ENCODE measurements at places on chromosomes 6 and 20.
A peak's percentile ranks its signal among the peaks of the same experiment; 100 is the strongest.

GRCh38 chr20:21862259-21862946 lies 156.9 kb downstream of the PAX1 start:
- no peak for DNase-seq
- H3K27me3 ChIP-seq: no peaks in the 10 kb centered on the region
- no peak overlapping the region for H3K4me3 ChIP-seq
- no peak overlapping the region for H3K27ac ChIP-seq
- no peaks in the 10 kb centered on the region for H3K4me1 ChIP-seq

- no peak for DNase-seq
- H3K27me3 ChIP-seq: no peaks in the 10 kb centered on the region
- H3K27ac ChIP-seq: no peak overlapping the region
- H3K4me1 ChIP-seq: no peaks in the 10 kb centered on the region
Observed at GRCh38 chr6:166877349-166877748, 79.0 kb downstream of the RNASET2 start.

DNA sequence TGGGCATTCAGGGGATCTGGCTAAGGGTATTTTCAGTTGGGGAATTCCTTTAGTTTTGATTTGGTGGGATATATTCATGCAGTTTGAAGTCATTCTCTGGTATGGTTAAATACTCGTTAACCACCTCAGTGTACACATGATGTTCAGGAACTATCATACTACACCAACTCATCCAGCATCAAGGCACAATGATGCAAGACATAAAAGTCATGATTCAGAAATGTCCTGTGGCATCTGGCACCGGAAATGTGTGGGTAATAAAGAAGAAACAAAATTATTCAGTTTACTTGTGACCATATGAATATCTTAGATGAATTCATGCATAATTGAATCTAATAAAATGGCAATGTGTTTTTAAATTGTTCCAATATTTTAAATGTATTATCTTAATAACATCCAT lies 129.0 kb upstream of the BMP5 start:
- DNase-seq: no peak
- no peak overlapping the region for H3K4me3 ChIP-seq
- no peak overlapping the region for H3K27ac ChIP-seq

GRCh38 chr6:116105247-116105646 lies 4.6 kb downstream of the NT5DC1 start:
- no peak overlapping the region for H3K4me3 ChIP-seq
- no peak for DNase-seq
- no peaks in the 10 kb centered on the region for H3K27me3 ChIP-seq
- peaks cover 50% of the 10 kb centered on the region for H3K4me1 ChIP-seq

GRCh38 chr6:11584244-11584643 lies 46.7 kb downstream of the TMEM170B start:
- H3K4me1 ChIP-seq: peaks cover 6% of the 10 kb centered on the region
- H3K27ac ChIP-seq: no peak overlapping the region
- H3K27me3 ChIP-seq: no peaks in the 10 kb centered on the region
- no peak for DNase-seq
- H3K36me3 ChIP-seq: no peaks in the 10 kb centered on the region

DNA sequence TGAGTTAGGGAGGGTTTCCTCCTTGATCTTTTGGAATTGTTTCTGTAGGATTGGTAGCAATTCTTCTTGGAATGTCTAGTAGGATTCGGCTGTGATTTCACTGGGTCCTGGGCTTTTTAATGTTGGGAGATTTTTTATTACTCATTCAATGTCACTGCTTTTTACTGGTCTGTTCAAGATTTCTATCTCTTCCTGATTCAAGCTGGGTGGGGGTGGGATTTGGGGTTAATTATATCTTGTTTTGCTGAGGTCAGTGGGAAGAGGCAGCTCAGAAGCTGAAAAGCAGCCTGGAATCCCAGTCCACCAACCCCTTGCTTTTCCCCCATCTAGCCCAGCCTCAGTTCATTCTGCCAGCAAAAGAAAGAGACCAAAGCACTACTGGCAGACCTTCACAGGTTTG lies 39.6 kb downstream of the SUMO4 start:
- H3K27ac ChIP-seq: no peak overlapping the region
- peaks cover 7% of the 10 kb centered on the region for H3K4me1 ChIP-seq
- H3K36me3 ChIP-seq: no peaks in the 10 kb centered on the region
- H3K4me3 ChIP-seq: no peak overlapping the region
- DNase-seq: no peak

DNA sequence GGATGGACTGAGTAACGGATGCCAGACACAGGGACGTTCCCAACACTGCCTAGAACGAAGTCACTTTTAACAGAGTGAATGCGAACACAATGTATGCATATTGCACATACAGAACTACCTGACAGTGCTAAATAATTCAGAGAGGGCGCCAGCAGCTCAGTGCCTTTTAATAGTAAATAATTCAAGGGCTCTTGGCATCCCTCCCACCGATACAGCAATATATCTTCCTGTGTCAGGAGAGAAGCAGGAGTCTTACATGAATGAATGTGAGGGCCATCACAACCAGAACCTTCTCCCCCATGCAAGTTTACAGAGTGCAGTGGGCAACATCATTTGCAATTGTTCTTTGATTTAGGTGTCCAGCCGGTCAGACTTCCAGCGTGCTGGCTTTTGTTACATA lies 88.4 kb upstream of the KCNG1 start:
- no peaks in the 10 kb centered on the region for H3K36me3 ChIP-seq
- H3K27me3 ChIP-seq: peaks cover 50% of the 10 kb centered on the region
- DNase-seq: no peak
- H3K4me3 ChIP-seq: no peak overlapping the region
- no peaks in the 10 kb centered on the region for H3K4me1 ChIP-seq

GRCh38 chr20:37407019-37407566 lies 61.2 kb downstream of the SRC start:
- no peaks in the 10 kb centered on the region for H3K27me3 ChIP-seq
- H3K27ac ChIP-seq: no peak overlapping the region
- H3K36me3 ChIP-seq: peaks cover 15% of the 10 kb centered on the region
- peak overlapping the region; percentile 47 for H3K4me3 ChIP-seq
- peaks cover 23% of the 10 kb centered on the region for H3K4me1 ChIP-seq

GRCh38 chr6:87465051-87465450 lies 7.7 kb upstream of the SLC35A1 start:
- no peaks in the 10 kb centered on the region for H3K27me3 ChIP-seq
- H3K4me1 ChIP-seq: no peaks in the 10 kb centered on the region
- H3K27ac ChIP-seq: no peak overlapping the region
- no peak for DNase-seq
- H3K36me3 ChIP-seq: no peaks in the 10 kb centered on the region
- H3K4me3 ChIP-seq: no peak overlapping the region

- peaks cover 2% of the 10 kb centered on the region for H3K4me1 ChIP-seq
- H3K27me3 ChIP-seq: no peaks in the 10 kb centered on the region
- H3K27ac ChIP-seq: no peak overlapping the region
- H3K36me3 ChIP-seq: peaks cover 93% of the 10 kb centered on the region
- no peak for DNase-seq
Observed at GRCh38 chr20:35006531-35006971, 50.9 kb downstream of the MYH7B start.

- H3K27ac ChIP-seq: no peak overlapping the region
- H3K36me3 ChIP-seq: no peaks in the 10 kb centered on the region
- H3K27me3 ChIP-seq: no peaks in the 10 kb centered on the region
Observed at GRCh38 chr6:26350858-26351543, 14.0 kb upstream of the BTN3A2 start.

DNA sequence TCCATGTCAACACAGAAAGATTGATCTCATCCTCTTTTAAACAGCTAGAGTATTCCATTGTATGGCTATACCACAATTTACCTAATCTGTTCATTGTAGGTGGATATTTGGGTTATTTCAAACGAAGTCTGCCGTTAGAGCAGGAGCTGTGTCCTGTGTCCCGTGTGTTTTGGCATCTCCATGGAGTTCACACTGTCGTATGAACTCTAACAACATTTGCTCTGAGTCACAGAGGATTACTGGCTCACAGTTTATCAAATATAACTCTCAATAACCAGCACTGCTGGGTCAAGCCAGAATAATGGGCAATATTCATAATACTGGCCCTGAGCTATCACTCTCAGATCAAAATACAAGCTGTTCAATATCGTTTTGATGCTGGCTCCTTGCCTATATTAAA lies 16.4 kb downstream of the TRAM2 start:
- no peaks in the 10 kb centered on the region for H3K27me3 ChIP-seq
- H3K4me1 ChIP-seq: peaks cover 84% of the 10 kb centered on the region
- no peak overlapping the region for H3K4me3 ChIP-seq
- no peak overlapping the region for H3K27ac ChIP-seq

DNA sequence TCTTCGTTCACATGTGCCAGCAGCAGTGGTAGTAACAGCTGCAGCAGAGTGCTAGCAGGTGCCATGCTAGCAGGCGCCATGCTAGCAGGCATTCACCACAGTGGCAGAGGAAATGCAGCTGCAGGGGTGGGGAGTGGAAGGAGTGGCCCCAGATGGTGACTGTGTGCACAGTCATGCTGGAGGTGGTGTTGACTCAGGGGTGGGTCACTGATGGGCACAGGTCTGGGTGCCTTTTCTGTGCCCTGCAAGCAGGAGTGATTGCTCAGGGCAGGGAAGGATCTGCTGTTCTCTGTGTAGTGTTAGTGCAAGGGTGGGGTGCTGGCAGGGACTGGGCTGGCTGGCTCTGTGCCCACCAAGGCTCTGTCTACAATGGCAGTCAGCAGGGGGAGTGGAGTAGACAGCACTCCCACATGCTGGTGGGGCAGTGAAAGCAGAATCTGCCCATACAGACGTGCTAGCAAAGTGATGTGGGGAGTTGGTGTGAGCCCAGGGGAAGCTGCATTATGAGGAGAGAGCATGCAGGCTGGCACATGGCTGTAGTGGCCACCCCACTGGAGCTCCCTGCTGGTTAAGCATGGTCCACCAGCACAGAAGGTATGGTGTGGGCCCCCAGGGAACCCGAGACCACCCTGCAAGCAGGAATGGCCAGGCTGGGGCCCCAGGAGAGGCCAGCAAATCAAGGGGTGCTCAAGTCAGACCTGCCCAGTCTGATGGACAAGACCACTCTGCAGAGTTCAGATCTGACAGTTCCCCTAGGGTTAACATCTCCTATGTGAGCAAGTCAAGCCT lies 11.4 kb upstream of the TSPYL4 start:
- H3K4me3 ChIP-seq: no peak overlapping the region
- peak; percentile 64 for DNase-seq
- peaks cover 13% of the 10 kb centered on the region for H3K36me3 ChIP-seq
- no peak overlapping the region for H3K27ac ChIP-seq

DNA sequence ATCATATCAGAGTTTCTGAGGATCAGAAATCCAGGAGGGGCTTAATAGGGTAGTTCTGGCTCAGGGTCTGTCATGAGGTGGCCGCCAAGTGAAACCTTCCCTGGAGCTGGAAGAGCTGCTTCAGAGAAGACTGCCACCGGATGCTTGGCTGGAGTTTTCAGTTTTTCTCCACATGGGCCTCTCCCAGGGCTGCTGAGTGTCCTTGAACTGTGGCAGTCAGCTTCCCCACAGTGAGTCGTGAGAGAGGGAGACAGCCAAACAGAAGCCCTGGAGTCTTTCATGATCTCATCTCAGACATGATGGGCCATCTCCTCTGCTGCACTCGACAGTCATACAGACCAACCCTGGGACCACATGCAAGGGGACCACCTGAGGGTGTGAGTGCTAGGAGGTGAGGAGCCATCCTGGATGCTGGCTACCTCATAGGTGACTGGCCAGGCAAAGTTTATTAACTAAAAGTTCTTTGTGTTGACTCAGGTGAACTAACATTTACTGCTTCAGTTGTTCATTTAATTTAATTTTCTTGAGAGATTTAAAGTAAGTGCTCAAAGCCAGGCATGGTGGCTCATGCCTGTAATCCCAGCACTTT lies 71.5 kb downstream of the SHLD1 start:
- H3K27ac ChIP-seq: no peak overlapping the region
- no peaks in the 10 kb centered on the region for H3K27me3 ChIP-seq
- no peak for DNase-seq
- no peak overlapping the region for H3K4me3 ChIP-seq
- H3K4me1 ChIP-seq: no peaks in the 10 kb centered on the region

DNA sequence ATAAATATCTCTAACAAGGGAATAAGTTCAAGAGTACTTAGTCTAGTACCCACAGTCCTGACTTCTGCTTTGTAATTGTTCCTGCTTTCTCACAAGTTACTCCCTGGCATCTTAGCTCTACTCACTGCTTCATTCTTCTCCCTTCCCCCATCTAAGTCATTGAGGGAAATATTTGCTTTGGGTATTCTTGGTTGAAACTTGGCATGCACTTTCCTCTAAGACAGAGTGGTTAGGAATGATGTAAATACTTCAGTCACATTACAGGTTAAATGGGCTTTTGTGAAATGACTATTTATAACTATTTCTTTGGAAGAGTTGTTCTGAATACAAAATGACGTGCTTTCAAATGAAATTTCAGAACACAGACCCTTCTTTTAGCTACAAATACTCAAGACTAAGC lies 67.7 kb upstream of the PLEKHG1 start:
- no peaks in the 10 kb centered on the region for H3K27me3 ChIP-seq
- H3K4me1 ChIP-seq: peaks cover 8% of the 10 kb centered on the region
- H3K36me3 ChIP-seq: no peaks in the 10 kb centered on the region

DNA sequence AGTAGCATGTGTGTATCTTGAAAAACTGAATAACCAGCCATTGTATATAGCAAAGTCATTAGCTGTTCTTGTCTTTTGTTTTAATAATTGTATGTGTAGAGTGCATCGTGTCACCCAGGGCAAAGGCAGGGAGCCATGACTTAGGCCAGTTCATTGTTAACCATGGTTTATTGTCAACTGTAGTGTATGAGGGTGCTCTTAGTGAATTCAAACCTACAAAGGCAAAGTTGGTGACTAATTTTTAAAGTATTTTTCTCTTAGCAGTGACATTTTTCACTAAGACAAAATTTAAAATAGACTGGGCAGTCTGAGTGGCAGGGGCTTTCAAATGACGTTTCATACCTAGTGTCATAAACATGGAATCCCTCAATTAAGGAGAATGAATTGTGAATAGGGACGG lies 79.0 kb downstream of the TULP4 start:
- H3K36me3 ChIP-seq: no peaks in the 10 kb centered on the region
- no peak for DNase-seq
- no peak overlapping the region for H3K27ac ChIP-seq

GRCh38 chr6:37048851-37049757 lies 43.6 kb downstream of the FGD2 start:
- no peaks in the 10 kb centered on the region for H3K27me3 ChIP-seq
- H3K27ac ChIP-seq: peak overlapping the region; percentile 39
- DNase-seq: peak; percentile 77
- no peak overlapping the region for H3K4me3 ChIP-seq
- H3K4me1 ChIP-seq: peaks cover 37% of the 10 kb centered on the region

DNA sequence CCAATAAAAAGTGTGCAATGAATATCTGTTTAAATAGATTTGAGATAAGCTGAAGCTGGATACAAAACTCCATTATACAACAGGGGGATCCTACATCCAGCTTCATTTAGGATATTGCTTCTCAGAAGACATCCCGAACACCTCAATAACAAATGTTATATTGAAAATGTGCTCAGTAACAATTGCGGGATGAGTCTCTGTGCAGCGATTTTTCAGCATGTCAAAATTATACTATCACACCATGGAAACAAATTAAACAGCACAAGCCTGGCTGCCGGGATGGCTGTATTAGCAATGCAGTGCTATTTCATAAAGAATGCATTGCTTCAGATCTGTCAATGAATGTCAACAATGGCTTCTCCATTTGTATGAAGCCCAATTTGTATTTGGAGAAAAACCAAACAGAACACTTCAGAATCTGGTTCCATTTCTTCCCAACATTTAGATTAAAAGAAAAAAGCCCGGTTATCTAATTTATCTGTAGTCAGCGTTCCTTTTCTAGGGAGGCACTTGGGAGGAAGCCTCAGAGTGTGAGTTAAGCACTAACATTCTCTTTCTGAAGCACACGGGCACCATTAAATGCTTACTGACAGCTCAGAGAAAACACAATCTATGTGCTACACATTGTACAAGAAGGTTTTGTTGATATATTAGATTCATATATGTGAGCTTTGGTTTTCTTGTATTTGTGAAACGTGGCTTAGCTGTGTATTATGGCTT lies 310.9 kb upstream of the AGPAT4 start:
- no peak overlapping the region for H3K27ac ChIP-seq
- H3K36me3 ChIP-seq: no peaks in the 10 kb centered on the region

Measured in stomach (tissue), 19 donors.